NB4 (cell line): ENCODE measurements at places on chromosomes 12 and 14.

- DNase-seq: no peak
These were observed 68.7 kb downstream of the CIT start for GRCh38 chr12:119808441-119808840.

- DNase-seq: no peak
These were observed 3.7 kb upstream of the METAP2 start for GRCh38 chr12:95470300-95470699.

- DNase-seq: no peak
These were observed 38.7 kb downstream of the SLC6A12 start for GRCh38 chr12:175250-175649.

DNA sequence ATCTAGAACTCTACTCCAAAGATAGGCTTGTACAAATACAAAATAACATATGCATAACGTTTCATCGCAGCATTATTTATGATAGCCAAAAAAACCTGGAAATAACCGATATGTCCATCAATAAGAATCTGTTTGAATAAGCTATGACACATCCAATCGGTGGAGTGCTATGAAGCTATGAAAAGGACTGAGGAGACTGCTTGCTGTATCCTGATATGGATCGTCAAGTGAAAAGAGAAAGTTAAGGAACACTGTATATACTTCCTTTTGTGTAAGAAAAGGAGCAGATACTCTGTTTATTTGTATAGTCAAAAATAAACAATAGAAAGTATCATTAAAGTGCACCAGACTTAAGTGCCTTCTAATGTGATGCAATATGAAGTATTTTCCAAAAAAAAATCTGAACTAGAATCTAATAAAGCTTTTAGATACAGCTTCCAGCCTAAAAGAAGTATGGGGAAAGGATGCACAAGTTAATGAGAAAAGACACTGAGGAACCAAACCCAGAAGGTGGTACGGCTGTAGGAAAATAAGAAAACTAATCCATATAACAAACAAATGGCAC, 645 bp upstream of the KLHDC1 start:
- DNase-seq: no peak

DNA sequence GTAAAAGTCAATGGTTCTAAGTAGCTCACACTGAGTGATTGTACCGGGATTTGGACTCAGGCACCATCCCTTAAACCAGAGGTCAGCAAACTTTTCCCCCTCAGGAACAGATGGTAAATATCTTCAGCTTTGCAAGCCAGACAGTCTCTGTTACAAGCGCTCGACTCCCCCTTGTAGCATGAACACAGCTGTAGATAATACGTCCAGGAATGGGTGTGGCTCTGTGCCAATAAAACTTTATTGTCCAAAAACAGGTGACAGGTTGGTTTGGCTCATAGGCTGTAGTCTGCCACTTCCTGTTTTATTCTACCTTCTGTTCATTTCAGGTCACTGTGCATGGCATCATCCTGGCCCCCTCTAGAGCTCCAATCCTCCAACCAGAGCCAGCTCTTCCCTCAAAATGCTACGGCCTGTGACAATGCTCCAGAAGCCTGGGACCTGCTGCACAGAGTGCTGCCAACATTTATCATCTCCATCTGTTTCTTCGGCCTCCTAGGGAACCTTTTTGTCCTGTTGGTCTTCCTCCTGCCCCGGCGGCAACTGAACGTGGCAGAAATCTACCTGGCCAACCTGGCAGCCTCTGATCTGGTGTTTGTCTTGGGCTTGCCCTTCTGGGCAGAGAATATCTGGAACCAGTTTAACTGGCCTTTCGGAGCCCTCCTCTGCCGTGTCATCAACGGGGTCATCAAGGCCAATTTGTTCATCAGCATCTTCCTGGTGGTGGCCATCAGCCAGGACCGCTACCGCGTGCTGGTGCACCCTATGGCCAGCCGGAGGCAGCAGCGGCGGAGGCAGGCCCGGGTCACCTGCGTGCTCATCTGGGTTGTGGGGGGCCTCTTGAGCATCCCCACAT, 7.6 kb downstream of the BDKRB1 start:
- DNase-seq: no peak

DNA sequence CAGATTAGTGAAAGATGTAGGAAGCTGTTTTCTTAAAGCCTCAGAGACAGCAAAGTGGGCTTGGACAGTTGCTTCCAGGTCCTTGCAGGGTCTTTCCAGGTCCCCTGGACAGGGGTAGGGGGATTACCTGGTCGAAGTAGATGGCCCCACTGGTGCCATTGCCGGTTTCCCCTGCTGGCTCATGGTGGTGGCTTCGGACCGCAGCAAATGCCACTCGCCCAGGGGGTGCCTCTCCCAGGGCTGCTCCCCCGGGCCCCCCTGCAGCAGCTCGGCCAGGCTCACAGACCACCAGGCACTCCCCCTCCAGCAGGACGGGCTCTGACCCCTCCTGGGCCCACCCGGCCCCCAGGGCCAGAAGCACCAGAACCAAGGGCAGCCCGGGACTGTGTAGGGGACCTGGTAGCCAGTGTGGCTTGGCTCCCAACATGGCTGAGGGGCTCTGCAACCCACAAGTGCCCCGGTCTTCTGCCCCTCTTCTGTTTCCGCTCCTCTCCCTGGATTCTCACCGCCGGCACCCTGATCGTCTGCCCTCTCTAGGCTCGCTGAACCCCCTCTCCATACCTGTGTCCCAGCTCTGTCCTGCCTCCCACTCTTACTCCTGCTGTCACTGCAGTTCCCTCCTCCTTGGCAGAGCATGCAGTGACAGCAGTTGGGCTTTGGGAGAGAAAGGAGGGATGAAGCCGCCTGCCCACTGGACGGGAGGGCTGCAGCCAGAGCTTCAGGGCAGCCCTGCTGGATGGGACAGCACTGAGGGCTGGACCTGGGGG, 657 bp downstream of the CBLN3 start:
- DNase-seq: no peak

GRCh38 chr12:17215759-17216570, 610.0 kb upstream of the LMO3 start:
- DNase-seq: peak; percentile 1

- DNase-seq: peak; percentile 28
These were observed 53.4 kb downstream of the PLBD1 start for GRCh38 chr12:14514154-14514842.
